Cerebellar nuclear complex (tissue), 1 donor: ENCODE measurements at places on chromosomes 4 and X.

DNA sequence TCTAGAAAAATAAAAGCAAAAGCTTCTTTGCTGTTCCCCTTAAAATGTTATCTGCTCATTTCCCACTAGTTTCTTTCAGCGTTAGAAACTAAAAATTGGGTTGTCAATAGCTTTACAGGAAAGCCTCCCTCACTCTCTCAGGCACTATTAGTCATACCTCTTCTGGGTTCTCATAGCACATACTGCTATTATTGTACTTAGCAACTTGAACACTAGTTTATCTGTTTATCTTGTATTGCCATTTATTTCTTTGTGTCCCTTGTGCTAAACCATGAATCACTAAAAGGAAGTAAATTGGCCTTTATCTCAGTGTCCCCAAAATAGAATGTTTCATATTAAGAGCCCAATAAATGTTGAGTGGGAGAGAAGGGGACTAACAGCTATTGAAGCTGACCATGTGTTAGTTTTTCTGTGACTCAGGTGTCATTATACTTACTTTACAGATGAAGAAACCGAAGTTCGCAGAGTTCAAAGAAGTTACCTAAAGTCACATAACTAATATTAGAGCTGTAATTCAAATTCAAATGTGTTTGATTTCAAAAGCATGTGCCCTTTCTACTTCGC is 124.8 kb upstream of the CITED1 start:
- DNase-seq = no peak

- no peak for DNase-seq
These were observed 16.7 kb downstream of the BLOC1S4 start for GRCh38 chr4:6732441-6733357.

DNA sequence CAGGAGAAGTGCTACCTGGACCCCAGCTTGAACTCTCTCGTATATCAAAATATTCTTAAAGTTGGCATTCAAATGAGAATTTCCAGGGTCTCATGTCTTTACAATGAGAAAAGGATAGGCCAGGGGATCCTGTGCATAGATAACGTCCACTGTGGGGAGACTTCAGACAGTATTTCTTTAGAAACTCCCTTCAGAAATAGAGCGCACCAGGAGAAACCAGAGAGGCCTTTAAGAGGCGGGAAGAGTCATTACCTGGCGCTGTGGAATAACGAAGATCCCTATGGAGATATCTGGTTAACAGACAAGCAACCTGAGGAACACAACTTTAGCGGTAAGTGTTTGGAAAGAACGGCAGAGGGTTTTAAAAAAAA is 600 bp downstream of the RADX start:
- no peak for DNase-seq

DNA sequence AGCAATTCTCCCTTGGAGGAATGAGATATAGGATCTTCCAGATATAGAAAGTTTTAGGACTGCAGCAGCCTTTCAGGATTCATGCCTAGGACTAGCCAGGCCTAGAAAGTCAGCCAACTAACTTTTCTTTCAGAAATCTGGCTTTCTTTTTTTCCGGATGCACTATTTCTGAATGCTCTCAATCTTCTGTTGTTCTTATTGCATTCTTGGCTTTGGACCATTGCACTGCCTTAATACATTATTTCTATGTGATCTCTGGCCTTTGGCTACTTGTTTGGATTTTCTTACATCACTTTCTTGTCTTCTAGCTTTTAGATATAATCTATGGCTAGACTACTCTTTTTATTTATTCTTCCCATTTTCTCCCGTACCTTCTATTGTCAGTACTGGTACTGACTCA is 813.1 kb upstream of the HTR2C start:
- DNase-seq = no peak

DNA sequence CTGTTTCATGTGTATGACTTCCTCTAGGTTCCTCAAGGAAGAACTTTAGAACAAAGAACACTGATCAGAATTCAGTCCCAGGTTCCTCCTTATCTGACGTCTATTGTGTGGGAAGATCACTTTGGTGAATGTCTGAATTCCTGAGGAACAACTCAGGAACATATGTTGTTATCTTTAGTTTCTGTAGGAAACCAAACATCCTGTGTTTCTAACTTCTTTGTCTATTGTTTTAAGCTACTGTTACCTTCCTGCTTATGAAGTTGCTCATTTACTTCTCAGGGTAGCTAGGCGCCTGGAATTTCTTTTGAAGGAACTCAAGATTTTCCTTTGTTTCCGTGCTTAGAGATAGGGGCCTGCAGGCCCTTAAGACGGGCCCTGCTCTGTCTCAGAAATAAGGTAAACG is 46.2 kb downstream of the MAGEB5 start:
- DNase-seq = no peak

- DNase-seq = no peak
These were observed 514.5 kb upstream of the FAM241A start for GRCh38 chr4:111630705-111631104.

DNA sequence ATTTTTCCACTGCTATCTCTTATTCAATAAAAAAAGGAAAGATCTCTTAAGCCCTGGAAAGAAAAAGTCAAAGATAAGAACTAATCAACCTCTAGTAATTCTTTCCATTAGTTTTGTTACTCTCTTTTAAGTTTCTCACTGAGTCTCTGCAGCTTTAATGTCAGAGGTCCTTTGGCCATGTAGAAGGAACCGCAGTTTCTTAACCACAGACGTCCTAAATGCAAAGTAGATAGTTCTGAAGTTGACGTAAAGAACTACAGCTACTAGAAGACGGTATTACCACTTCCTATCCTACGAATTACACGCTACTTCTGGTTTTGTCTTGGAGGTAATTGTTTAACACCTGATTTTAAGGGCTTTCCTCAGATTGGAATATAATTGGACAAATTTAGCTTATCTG is 325.9 kb downstream of the ANKRD50 start:
- no peak for DNase-seq

- no peak for DNase-seq
These were observed 11.2 kb downstream of the USP9X start for GRCh38 chrX:41096339-41096955.
